Brain microvascular endothelial cell (primary cell): ENCODE measurements at places on chromosomes 16 and 17.

- DNase-seq, result no peak
Observed at GRCh38 chr17:81223762-81224130, 981 bp upstream of the CEP131 start.

- peak; percentile 50 for DNase-seq
Observed at GRCh38 chr16:397736-398332, 835 bp downstream of the NME4 start.

- no peak for DNase-seq
Observed at GRCh38 chr16:75064403-75065148, 52.0 kb downstream of the LDHD start.

DNA sequence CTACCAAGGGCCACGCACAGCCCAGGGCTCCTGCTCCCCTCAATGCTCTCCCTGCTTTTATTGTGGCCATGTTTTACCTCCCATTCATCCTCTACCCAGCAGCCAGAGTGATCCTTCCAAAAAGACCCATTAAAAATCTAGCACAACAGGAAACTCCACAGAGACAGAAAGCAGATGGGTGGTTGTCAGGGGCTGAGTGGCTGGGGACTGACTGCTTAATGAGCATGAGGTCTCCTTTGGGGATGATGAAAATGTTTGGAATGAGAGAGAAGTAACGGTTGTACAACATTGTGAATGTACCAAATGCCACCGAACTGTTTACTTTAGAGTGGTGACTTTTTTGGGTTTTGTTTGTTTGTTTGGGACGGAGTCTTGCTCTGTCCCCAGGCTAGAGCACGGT lies 107.4 kb downstream of the GAS7 start:
- no peak for DNase-seq

- DNase-seq, result no peak
Observed at GRCh38 chr17:42027961-42028790, 8.3 kb downstream of the NKIRAS2 start.
